ENCODE measurements at places on chromosomes 4 and X.

DNA sequence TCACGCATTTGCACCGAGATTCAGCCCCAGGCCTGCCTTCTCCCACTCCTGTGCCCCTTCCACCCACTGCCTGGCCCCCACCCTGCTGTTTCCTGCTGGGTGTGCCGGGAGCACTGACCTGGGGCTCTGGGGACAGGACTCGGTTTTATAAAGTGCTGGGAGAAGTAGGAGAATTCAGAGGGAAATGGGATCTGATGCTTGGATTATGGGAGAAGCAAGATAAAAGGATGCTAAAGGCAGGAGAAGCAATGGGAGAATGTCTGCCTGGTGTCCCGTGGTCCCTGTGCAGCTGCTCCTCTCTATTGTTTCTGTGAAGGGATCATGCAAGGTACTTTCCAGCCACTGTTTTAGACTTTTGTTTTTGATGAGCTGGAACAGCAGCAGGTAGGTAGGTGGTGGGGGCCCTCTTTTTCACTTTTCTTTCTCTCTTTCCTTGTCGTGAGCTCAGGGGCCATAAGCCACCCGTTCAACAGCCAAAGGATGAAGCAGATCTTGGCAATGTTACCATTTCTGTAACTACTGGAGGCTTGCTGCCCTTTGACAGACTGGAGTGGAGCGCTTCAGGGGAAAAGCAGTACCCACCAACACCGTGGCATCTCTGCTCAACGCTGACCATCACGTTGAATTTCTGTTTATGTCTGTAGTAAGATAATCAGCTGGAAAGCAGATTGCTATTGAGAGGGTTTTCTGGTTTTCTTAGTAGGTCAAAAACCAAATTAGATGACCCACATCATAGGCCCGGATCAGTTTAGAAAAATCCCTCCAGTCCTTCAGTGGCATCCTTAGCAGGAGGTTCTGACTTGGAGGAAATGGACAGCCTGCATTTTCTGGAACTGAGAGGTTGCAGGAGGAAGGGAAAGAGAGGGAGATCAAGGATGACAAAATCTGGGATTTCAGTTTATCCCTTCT is 63.8 kb upstream of the ENPP6 start:
- no peak for DNase-seq

GRCh38 chr4:24751926-24752539 is 43.3 kb upstream of the SOD3 start:
- no peak for DNase-seq

DNA sequence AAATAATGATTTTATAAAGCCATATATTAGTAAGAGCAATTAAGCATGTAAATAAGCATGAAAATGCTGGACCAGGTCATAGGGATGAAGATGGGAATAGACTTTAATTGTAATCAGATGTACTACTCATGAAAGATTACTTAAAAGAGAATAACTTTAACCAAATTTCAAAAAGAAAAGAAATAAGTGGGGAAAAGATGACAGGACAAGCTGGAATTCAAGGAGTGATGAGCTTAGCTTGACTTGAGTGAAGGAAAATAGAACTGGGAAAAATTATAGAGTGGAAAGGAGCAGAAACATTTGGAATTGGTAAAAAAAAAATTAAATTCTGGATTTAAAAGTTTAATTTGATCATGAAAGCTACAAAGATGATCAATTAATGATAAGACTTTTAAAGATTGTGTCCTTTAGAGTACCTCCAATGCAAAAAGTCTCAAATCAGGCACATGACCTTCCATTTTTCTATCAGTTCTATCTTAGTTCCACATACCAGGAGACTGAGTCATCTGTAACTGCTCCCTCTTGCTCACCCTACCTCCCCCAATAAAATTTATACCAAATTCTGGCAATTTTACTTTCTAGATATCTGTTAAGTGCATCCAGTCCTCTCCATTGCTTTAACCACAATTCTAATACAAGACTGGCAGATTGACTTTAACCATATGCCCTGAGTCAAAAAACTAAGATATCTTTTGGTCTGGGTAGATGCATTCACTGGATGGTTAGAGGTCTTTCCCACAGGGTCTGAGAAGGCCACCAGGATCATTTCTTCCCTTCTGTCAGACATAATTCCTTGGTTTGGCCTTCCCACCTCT is 56.4 kb upstream of the SLIT2 start:
- no peak for DNase-seq

GRCh38 chrX:154758696-154759095 is 4.0 kb upstream of the DKC1 start:
- DNase-seq = no peak

DNA sequence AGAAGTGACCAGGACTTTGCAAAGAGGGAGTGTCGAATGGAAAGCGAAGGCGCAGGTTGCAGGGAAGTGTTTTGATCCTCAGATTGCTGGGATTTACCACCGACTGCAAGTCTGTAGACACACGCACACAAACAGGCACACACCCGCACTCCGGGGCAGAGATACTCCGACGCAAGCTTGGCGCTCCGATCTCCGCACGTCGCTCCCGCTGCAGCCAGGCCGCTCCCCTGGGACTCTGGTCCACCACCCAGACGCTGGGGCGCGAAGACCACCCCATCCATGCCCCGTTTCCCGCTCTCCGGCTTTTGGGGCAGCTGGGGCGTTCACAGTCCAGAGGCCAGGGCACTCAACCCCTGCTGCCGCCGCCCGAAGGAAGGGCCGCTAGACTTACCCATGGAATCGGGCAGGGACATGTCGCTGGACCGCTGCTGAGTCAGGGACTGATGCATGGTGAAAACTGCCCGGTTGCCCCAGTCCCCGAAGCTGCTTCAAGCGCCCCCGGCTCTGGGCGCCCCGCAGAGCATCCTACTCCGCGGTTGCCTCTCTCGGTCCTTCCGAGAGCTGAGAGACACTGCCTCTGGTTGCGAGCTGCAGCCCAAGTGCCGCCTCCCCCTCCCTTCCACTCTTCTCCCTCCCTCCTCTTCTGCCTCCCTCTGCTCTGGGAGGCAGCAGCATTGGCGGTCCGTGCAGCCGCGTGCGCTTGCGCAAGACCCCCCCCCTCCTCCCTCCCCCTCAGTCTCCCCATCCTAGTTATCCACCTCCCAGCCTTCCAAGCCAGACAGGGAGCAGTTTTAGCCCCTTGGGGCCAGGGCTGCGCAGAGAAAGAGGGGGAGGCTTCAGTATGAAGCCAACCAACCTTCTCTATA is at the start of gene TMEM255A:
TSS of gene TMEM255A (minus strand) at position 601 of the 866 bp plus-strand sequence. CDS start at position 449, 152 bp downstream.
- no peak for DNase-seq

- no peak for DNase-seq
Observed at GRCh38 chr4:182883351-182883750, 33.8 kb downstream of the DCTD start.

GRCh38 chrX:68428431-68428830 is 4.9 kb downstream of the OPHN1 start:
- DNase-seq = no peak

DNA sequence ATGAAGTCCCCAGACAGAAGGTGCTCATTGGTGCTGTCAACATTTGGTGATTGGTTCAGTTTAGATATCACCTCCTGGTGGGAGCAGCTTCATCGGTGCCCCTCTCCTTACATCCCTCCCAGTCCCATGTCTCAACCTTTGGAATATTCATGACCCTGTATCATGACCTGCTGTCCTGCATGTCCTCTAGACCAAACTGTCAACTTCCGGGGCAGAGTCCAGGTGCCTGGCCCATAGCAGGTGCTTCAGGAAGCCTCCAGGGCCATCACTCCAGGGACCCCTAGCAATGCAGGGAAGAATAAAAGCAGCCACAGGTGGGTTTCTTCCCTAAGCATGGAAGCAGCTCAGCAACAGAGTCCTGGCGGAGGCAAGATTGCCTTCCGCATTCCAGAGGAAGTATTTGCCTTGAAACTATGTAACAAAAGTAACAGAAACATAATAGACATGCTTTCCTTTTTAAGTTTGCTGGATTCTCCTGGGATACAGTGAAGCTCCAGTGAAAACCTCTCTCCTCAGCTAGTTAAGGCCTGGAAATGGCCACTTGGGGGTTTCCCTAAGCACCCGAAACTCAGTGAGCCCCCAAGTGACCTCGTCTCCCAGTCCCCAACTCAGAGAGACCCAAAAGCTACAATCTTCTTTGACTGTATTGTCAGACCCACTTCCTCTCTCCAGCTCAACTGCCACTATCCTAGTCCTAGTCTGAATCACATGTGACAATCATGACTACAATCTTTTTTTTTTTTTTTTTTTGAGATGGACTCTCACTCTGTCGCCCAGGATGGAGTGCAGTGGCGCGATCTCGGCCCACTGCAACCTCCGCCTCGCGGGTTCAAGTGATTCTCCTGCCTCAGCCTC is 1.3 kb upstream of the ATP6AP1 start:
- no peak for DNase-seq

- no peak for DNase-seq
Observed at GRCh38 chr4:90078440-90078839, 48.8 kb upstream of the CCSER1 start.

GRCh38 chr4:66893807-66894206 is 651.5 kb downstream of the CENPC start:
- no peak for DNase-seq

All from stimulated activated CD4-positive, alpha-beta T cell treated with anti-CD3 and anti-CD28 coated beads, Interleukin-1b, Interleukin-23, amount 100 ng/mL, for 1 hour (primary cell).